NCI-H1048 (cell line): ENCODE measurements at places on chromosomes 4 and X.

DNA sequence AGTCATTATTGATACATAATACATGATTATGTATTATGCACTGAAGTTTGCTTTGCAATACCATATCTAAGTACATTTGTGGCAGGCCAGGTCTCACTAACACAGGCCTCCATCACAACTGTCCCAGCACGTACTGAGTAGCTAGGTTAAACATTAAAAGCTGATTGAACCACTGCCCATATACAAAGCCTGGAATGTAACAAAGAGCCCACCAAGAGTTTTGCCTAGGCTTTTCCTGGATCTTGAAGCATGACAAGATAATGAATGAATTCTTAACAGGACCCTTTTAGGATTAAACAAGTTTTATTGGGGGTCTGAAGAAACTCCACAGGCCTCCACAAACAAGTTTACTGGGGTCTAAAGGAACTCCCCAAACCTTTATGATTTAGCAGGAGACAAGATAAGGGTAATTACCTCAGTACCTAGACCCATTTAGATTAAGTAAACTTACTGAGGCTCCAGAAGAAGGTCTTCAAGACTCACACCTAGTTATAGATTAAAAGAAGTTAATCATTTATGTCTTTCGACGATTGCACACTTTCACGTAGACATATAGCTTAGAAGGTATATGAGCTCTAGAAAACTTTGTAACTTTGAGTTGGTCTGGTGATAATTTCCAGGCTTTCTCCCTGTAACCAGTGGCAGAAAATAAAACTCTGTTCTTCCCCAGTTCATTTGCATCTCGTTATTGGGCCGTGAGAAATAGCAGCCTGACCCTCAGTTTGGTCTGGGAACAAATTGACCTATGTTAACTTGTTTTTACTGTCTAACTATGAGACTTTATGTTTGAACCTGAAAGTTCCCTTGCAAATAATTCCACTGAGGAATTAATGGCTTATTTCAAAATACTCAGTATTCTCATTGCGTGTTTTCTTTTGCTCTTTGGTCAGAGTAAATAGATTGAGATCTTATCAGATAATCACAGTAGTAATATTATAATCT is 84.8 kb downstream of the PHEX start:
- no peak for DNase-seq

GRCh38 chr4:41683326-41683725 is 65.2 kb downstream of the PHOX2B start:
- no peak for DNase-seq

DNA sequence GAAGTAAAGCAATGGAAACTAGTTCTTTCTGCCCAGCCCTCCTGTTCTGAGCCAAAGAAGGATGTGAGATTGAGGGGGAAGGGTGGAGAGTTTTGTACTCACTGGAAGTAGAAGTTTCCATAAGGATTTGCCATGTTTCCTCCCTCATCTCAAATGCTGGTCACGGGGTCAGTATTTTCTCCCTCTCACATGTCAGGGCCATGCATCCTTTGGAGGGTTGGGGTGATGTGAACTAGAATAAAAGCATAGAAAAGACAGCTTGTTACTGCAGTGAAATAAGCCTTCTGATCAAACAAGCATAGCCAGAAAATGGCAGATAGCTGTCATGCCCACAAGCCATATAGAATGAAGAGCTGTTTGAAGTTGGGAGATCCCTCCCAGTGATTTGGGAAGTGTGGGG is 79.7 kb downstream of the KIT start:
- DNase-seq: no peak

DNA sequence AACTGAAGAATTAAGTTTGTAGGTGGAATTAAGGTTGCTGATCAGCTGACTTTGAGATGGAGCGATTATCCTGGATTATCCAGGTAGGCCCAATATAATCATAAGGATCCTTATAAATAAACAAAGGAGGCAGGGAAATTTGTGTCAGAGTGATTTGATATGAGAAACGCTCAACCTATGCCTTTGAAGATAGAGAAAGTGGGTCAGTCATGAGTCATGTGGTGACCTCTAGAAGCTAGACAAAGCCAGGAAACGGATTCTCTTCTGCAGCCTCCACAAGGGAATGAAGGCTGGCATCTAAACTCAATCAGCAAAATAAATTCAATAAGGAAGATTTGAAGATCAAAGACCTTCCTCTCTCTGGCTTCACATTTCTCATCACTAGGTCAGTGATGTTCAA is 41.5 kb upstream of the SMIM10 start:
- DNase-seq: no peak
